Lower leg skin (tissue), 4 donors: ENCODE measurements at places on chromosomes 6 and 20. TPM values are rescaled to one million over a fixed set of nuclear protein-coding genes. Genes with fewer than 3 reads are reported as not detected.

DNA sequence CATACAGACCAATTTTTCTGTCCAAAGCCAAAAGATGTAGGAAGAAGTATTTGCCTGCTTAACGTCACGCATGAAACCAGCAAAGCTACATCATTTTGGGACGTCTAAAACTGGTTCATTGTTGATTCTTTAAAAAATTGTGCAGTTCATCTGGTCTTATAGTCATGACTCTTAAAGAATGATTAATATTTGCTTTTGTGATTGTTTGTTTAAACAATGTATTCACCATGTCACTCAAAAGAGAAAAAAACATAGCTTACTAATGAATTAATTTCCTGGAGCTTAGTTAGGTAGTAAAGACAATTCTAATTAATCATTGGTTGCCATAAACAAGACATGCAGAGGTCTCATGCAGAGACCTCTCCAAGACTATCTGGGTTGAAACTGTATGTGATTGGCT lies 157.3 kb downstream of the RPS12 start:
- DNase-seq, result no peak

KHDC1L gene
- not detected for total RNA-seq

GRCh38 chr6:54481091-54481490 lies 172.8 kb downstream of the TINAG start:
- no peak for DNase-seq

- no peak for DNase-seq
These were observed 39.0 kb downstream of the PLAGL1 start for GRCh38 chr6:143969077-143969476.

- no peak for DNase-seq
These were observed 54.4 kb upstream of the RBM24 start for GRCh38 chr6:17226786-17227233.

MRAP2 gene
- total RNA-seq, result 4.1 TPM

CLDN20 gene
- 0.34 TPM for total RNA-seq

DNA sequence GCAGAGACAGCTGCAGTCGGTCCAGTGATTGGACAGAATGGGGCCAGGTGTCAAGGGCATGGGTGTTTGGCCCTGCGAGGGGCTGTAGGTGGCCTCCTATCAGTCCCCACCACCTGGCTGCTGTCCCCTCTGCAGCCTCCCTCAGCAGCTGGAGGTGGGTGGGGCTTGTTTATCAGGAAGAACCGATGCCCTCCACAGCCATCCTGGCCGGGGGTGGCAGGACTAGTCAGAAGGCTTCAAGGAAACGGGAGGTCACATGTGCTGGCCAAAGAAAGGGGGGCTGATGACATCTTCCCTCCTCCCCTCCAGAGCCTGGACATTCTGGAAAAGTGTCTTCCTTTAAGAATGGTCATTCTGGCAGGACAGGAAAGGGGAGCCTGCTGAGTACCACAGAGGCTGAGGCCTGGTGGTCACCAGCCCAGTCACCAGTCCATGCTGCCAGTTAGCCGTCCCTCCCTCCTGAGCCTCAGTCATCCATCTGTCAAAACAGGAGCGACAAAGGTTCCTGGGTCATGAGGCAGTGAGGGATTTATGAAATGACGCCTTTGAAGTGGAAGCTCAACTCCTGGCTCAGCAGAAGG lies 4.1 kb downstream of the FAM210B start:
- no peak for DNase-seq

DNA sequence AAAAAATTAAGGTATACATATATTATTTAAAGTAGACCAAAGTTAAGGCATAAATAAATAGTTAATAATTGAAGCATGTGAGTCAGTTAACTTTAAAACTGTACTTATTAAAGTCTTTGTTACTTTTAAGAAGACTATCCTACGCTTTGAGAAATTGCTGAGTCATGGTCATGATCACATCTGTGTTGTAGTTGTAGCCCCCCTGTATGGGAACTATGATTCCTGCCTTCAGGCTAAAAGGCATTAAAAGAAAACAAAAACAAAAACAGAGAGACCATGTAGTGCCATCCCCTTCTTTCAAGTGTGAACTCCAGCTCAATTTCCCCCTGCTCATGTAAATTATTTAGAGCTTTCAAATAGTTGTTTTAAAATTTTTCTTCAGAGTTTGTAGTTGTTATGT lies 123.4 kb downstream of the FLRT3 start:
- DNase-seq, result no peak

BHLHE23 gene
- total RNA-seq, result not detected

GRCh38 chr6:22455378-22455777 lies 114.0 kb upstream of the HDGFL1 start:
- no peak for DNase-seq

- DNase-seq, result no peak
These were observed 142.2 kb upstream of the ESR1 start for GRCh38 chr6:151665329-151665728.

DEFB110 gene
- not detected for total RNA-seq

- no peak for DNase-seq
These were observed 40.9 kb downstream of the ZFP64 start for GRCh38 chr20:52150440-52151258.

DNA sequence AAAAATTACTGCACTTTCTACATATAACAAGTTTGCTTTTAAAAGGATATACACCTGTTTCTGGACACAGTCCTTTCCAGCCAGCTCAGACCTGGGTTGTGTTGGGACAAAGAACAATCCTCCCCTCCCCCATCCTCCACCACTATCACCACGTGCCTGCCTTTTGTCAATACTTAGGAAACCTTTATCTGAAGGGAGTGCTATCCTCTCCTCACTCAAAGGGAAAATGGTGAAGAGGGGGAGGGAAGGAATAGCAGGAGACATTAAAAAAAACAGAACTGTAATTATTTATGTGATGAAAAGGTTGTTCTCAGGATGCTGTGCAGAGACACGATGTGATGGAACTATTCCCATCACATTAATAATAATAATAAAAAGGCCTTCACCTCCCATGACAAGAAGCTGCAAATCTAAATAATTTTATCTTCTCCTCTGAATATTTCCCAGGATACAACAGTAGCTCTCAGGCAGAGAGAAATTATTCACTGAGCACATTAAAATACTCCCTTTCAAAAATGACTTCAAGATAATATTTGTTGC lies 105.5 kb downstream of the NRSN1 start:
- DNase-seq, result no peak

DNA sequence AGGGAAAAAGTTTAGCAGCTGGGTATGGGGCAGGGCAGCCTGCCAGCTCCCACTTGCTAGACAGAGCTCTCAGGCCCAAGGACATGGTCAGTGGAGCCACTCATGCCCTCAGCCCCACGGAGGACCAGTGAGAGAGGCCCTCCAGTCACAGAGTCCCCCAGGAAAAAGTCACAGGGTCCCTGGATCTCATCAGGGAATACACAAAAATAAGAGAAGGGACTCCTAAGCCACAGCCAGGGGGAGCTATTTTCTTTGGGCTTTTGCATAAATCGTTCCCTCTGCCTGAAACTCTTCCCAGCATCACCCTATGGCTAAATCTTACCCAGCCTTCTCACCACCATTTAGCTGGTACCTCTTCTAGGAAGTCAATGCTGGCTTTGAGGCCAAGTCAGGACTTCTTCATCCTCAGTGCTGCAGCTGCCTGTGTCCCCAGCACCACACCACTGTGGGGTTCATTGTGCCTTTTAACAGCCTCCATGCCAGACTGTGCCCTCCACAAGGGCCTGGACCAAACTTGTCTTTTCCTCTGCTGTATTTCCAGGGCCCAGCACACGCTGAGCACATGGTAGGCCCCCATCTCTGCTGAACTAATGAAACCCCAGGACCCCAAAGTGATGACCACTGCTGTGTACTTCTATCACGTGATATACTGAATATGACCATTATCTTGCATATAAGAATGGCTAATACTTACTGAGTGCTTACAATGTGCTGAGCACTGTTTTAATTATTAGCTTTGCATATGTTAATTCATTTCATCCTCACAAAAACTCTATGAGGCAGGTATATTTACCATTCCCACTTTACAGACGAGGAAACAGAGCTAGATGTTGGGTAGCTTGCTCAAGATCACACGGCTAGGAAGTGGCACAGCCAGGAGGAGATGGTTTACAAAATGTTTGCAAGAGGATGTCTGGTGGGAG lies 2.0 kb downstream of the ZNF335 start:
- no peak for DNase-seq

BTNL2 gene
- not detected for total RNA-seq

PAX1 gene
- not detected for total RNA-seq

DNA sequence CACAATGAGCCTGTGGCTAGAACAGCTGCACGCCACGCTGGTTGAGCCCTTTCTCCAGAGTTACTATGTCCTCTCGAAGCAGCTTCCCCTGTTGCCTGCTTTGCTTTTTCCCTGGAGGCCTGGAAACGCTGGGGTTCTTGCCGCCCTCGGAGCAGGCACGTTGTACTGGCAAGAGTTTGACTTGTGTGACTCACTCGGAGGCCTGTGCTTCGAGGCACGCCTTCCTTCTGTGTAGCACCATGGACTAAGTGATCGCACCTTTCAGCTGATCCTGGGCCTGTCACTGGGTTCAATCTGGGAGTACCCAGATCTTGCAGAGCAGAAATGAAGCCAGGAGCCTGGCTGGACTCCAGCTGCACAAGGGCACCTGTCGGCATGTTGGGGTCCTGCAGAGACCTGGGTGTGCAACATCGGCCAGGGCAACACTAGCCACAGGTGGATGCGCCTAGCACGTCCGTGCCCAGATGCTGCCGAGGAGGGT lies 5.2 kb downstream of the INSM1 start:
- DNase-seq, result peak; percentile 32

- DNase-seq, result peak; percentile 86
These were observed 46.8 kb downstream of the PCNA start for GRCh38 chr20:5072756-5073659.

CD93 gene
- total RNA-seq, result 12.7 TPM

DNA sequence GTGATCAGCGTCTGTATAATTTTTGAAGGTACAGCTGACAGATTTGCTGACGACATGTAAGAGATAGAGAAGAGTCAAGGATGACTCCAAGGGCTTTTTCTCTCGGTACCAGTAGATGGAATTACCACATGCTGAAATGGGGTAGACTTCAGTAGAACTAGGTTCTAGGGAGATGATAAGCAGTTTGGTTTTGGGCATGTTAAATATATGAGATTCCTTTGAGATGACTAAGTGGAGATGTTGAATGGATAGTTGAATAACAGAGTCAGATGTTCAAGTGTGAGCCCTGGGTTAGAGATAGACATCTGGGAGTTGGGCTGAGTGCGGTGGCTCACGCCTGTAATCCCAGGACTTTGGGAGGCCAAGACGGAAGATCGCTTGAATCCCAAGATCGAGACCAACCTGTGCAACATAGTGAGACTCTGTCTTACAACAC lies 50.0 kb downstream of the PHF20 start:
- no peak for DNase-seq

SSR1 gene
- total RNA-seq, result 42.9 TPM

CAP2 gene
- 1.1 TPM for total RNA-seq

EFCAB8 gene
- not detected for total RNA-seq

DNA sequence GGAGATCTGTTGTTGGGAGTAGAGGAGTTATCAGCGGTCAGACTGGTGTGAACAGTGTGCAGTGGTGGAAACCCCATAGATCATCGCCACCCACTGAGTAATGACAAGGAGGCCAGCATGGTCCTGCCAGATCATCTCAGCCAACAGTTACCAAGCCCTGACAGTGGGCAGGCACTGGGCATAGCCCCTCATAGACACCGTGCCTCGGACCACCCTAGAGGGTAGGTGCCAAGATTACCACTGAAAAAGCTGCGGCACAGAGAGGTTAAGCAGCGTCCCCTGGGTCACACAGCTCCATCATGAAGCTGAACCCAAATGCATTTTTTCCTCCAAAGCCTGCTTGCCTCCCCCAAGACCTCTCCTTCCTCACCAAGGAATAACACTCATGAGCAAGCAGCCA lies 21.5 kb upstream of the BMP7 start:
- no peak for DNase-seq

KIF13A gene
- 63.3 TPM for total RNA-seq

BMP5 gene
- not detected for total RNA-seq

GRCh38 chr6:33822575-33823395 lies 19.0 kb upstream of the MLN start:
- DNase-seq, result no peak

DNA sequence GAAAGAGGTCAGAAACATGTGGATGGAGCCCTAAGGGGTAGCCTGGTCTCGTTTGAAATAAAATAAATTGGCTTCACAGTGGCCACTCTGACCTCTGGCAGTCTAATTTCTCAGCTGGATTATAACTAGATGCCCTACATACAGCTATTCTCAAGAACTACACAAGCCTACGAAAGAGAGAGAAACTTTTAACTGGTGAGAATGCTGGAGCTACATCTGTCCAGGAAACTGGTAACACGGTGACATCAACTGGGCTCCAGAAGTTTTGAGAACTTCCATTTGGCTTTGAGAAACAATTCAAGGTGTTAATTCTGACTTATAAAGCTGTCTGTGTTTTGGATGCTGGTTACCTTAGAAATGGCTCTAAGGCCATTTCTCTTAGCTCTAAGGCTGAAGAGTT lies 187.3 kb upstream of the TENT5A start:
- no peak for DNase-seq

GRCh38 chr6:82374516-82374915 lies 10.9 kb downstream of the TPBG start:
- no peak for DNase-seq

DNA sequence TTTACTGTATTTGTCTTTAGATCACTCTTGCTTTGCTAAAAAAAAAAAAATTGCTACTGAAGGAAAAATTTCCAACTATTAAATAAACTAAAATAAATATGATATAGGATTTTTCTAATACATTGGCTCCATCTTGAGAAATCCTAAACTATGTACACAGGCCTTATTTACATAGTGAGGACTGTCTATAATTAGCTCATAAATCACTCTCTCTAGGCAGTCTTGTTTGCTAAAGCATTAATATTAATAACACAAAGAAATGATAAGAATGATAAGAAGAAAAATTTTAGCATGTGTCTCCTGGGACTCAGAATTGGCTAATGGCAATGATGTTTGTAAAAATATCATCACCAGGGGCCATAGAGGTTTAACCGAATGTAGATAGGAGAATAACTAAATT lies 13.3 kb upstream of the CRYBG1 start:
- no peak for DNase-seq

BEND6 gene
- not detected for total RNA-seq

- no peak for DNase-seq
These were observed 30.4 kb downstream of the IBTK start for GRCh38 chr6:82217018-82217586.

IP6K3 gene
- not detected for total RNA-seq

DNA sequence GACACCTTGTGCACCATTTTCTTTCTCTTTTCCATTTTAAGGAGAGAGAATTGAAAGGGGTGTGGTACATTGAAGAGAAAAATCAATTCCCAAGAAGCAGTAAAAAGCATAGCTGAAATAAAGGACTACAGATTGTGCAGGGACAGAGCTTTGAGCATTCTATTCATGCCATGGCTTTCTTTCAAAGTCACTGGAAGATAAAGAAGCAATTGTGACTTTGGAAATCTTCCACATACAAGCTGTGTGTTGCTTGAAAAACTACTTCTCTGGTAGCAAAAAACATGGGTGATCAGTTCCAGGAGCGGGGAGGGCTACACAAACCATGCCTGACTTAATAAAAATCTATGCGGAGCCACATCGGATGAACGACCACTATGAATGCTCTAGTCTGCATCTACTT lies 230.2 kb upstream of the THEMIS start:
- DNase-seq, result no peak

SNAP91 gene
- total RNA-seq, result not detected

LRFN2 gene
- not detected for total RNA-seq
